ENCODE measurements at places on chromosomes 7 and 10. TPM values are rescaled to one million over a fixed set of nuclear protein-coding genes. Genes with fewer than 3 reads are reported as not detected.

GRCh38 chr7:125423458-125424155 lies 494.0 kb upstream of the POT1 start:
- DNase-seq, result no peak

Gene PLPP4
- 0.10 TPM for polyA plus RNA-seq

- DNase-seq, result no peak
Observed at GRCh38 chr10:131119626-131120355, 191.7 kb downstream of the TCERG1L start.

Gene TMEM60
- polyA plus RNA-seq, result 9.6 TPM

Gene SBDS
- polyA plus RNA-seq, result 270 TPM

- DNase-seq, result no peak
Observed at GRCh38 chr7:2802101-2802500, 42.0 kb downstream of the GNA12 start.

DNA sequence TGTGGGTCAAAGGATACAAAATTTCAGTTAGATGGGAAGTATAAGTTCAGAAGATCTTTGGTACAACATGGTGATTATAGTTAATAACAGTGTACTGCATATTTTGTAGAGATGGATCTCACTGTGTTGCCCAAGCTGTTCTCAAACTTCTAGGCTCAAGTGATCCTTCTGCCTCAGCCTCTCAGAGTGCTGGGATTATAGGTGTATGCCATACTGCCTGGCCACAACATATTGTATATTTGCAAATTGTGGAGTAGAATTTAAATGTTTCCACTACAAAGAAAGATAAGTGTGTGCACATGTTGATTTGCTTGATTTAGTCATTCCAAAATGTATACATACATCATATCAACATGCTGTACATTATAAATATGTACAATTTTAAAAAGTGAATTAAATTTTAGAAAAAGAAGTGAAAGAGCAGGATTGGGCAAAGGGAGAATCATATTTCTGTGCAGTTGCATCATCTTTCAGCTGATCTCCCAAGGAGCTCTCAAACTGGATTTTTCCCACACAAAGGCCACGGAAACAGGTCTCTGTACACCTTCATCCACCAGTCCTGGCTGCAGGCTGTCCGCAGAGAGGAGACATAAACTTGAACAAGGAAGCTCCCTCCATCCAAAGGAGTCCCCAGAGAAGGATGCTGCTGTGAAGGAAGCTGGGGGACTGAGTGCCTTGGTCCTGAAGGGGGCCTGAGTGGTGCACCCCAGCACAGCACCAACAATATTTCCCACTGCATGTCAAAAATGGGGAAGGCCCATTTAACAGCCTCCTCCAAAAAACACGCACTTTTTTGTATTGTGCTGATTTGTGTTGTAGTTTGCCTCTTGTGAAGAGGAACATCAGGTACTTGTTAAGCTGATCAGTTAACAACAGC lies 217.1 kb upstream of the GHITM start:
- DNase-seq, result no peak

DNA sequence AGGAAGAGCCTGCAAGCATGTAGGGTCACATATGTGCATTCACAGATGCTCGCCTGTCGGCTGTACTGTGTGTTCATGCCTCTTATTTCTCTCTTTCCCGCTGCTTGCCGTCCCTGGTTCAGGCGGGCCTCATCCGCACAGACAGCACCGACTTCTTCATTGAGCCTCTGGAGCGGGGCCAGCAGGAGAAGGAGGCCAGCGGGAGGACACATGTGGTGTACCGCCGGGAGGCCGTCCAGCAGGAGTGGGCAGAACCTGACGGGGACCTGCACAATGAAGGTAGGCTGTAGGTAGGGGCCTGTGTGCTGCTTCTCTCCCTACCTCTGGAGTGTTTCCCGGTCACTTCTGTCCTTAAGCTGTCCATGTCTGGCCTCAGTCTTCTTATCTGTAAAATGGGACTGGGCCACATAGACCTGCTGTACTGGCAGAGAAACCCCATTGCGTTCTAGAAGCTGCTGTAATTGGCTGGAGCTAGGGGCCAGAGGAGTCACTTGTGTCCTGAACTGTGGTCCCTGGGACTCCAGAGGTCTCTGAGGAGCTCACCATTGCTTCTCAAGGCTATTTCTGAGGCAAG lies 30.0 kb downstream of the ADAMTS14 start:
- DNase-seq, result no peak

Measured in forelimb muscle (tissue), 1 donor.